ENCODE measurements at places on chromosomes 6 and 20.
A peak's percentile ranks its signal among the peaks of the same experiment; 100 is the strongest.

GRCh38 chr6:131740161-131740560 is 29.3 kb upstream of the CTAGE9 start:
- no peak for DNase-seq

DNA sequence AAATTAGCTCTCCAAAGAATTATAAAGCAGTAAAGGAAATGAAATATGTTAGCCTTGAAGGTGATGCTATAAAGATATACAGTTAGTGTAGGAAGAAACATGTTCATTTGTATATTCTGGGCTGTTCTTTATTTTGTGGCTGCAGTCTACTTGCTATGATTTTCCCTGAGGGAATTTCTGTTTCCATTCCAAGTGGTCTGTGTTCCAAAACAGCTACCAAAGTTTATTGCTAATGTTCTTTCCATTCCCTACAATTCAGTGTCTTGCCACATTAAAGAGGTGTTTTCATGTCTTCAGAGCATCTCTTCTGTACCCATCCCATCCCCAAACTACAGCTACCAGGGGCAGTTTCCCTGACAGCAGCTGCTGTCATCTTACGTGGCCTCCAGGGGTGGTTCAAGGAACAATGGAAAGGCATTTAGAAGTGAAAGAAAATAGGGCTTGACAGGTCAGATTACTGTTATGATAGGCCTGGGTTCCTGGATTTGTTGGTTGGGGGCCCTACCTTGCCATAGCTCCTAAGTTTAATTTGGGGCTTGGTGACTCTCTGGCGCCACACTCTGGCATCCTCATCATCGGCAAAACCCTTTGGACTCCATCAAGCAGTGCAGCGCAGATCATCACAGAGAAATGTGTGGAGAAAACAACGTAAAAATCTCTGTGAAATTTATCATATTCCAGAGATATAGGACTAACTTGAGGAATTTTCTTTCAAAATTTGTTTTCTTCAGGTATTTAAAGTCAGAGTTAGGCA is 33.8 kb upstream of the AIG1 start:
- DNase-seq, result no peak

GRCh38 chr6:108118810-108119768 is 44.5 kb upstream of the OSTM1 start:
- no peak for DNase-seq

- no peak for DNase-seq
Observed at GRCh38 chr6:158290659-158291058, 21.6 kb upstream of the TULP4 start.

- no peak for DNase-seq
Observed at GRCh38 chr6:128333581-128334223, 186.7 kb downstream of the PTPRK start.

GRCh38 chr6:16683641-16684194 is 77.5 kb downstream of the ATXN1 start:
- no peak for DNase-seq

- DNase-seq, result no peak
Observed at GRCh38 chr20:7333841-7334240, 566.4 kb downstream of the BMP2 start.

DNA sequence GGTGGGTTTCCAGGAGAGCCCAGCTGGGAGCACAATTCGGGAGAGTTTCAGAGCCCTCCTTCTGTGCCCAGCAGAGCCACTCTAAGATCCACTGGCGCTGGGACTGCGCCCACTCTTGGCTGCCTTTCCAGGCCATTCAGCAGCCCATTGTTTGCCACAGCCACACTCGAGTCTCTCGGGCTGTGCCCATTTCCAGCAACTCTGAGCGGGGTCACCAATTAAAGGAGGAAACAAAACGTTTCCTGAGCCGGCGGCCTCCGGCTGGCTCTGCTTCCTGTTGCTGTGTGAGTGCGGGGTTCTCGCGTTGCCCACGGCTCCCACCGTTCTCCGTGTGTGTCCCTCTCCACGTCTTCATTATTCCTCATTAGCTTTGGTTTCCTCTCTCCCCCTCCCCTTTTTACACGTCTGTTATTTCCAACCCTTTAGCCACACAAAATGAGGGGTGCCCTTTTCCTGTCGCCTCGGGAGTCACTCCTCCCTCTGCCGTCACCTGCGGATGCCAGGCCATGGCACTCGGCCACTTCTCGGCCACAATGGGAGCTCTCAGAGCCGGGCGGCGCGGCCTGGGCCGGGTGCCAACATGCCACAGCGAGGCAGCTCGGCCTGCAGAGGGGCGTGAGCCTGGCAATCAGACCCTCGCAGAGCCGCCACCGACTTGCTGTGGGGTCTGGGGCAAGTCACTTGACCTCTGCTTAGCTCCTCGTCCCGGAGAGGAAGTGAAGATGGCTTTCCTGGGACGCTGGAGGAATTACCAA is 94.3 kb upstream of the NKX2-2 start:
- no peak for DNase-seq

DNA sequence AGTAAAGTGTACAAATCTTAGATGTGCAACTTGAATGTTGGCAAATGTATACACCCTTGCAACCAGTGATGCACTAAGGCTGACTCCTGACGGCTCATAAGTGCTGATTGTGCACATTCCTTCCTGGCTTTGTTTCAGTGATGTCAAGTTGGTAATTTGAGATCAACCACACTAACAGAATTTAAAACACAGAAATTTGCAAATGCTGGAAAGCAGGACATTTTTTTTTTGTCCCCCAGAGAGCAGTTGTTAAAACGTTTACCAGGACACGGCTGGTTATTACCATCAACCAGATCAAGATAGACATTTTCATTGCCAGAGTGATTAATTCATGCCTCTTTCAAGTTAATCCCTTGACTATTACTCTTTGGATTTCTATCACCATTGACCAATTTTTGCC is 735.6 kb downstream of the RFPL4B start:
- no peak for DNase-seq

DNA sequence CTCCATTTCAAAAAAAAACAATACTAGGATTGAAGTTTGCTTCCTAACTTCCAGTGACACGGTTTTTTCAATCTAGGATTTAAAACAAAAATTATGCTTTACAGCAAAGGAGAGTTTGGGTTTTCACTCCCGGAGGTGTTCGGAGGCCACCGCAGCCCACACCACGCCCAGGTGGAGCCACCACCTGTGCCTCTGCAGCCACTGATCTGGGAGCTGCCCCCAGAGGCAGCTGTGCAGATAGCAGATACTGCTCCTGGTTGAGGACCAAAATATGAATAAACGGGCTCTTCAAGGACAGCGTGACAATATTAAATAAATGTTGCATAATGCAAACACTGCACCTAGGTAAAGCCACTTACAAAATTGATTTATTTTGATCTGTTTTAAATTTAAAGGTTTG is 30.2 kb downstream of the DLL1 start:
- DNase-seq, result no peak

DNA sequence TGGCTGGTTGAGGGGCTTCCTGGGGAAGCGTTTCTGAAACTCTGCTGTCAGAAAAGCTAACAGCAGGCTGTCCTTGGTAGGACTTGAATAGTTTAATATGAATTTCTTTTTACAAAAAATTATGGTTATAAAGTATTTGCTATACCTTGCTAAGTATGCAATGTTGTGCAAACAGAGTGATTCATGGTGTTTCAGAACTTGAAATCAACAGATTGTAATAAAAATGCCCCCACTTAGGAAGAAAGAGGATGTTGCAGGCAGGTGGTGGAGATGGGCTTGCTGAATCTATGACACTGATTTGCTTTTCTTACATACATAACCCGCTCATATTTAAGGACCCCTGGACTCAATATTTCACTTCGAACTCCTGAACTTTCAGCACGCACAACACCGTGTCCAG is 211.6 kb downstream of the THBS2 start:
- DNase-seq, result no peak

DNA sequence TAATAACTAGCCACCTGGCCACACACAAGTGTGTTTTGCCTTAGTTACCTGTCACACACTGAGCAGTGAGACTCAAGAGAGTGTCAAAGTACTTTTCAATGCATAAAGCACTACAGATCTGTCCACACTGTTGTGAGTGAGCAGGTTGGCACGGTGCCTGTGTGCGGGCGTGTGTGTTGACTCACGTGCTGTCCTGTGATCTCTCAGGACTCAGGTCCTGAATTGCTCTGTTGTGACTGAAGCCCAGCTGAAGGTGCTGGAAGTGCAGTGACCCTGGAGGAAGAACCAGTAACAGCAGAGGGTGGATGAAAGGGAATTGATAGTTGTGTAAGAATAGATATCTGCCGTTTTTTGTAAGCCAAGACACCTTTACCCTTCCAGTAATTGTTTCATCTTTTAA is 18.3 kb downstream of the SLC16A10 start:
- DNase-seq, result no peak

DNA sequence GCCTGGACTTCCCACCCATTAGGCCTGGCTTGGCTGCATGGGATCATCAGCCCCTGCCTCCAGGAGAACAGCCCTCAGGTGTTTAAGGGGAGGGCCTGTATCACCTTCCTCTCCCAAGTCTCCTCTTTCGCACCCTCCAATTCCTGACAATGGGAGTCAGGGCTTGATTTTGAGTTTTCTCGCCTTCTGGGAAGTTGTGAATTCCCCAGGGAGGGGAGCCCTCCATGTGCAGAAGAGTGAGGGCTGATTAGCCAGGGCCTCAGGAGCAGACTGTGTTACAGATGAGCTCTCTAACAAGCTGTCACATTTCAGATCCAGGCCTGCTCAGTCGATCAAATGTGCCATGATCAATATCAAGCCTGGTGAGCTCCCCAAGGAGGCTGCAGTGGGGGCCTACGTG is 42.4 kb downstream of the CNBD2 start:
- DNase-seq, result no peak

DNA sequence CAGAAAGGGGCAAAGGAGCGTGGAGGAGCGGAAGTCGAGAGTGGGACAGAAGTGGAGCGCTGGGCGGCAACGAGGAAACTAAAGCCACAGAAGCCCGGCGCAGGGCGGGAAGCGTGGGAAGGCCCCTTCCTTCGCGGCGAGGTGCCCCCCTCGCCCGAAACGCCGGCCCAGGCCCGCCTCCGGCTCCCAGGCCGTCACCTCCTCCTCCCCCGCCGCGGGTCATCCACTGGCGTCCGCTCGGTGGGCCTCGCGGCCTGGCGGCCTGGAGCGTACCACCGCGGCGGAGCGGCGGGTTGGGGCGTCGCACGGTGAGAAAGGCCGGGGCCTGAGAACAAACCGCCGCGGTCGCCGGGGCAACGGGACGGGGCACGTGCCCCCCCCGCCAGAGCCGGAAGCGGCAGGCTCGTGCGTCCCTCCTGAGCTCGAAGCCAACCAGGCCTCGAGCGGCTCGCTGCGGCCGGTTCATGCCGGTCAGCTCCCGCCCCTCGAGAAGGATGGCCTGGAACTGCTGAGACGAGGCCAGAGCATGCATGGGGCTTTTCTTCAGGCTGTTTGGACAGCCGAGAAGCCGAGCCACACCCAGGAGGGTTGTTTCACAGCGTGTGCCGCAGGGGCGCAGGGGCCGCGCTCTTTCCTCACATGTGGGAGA is at the start of gene TCP11:
Gene TCP11 (minus strand): TSS at position 333 of the 649 bp plus-strand sequence. CDS start 469 bp downstream, outside the sequence.
- no peak for DNase-seq

GRCh38 chr20:46282669-46283068 is 25.6 kb downstream of the CDH22 start:
- DNase-seq, result no peak

- peak; percentile 79 for DNase-seq
Observed at GRCh38 chr6:4732691-4733315, 43.4 kb upstream of the CDYL start.

- DNase-seq, result no peak
Observed at GRCh38 chr6:3322366-3322890, 63.7 kb downstream of the PSMG4 start.

DNA sequence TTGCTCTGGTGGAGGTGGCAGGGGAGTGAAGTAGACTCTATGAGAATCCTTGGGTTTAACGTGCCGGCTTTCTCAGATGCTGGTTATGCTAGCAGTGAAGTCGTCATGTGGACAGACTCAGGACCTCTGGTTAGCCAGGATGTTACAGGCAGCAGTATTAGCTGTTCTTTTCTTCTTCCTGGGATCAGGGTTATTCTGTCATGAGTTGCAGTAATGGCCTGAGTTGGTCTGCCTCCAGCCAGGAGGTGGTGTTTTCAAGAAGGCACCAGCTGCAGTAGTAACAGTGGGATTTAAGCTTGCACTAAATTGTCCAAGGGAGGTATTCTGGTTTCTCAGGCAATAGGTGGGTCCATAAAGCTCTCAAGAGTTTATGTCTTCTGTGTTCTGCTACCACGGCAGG is 56.7 kb downstream of the HDDC2 start:
- no peak for DNase-seq

DNA sequence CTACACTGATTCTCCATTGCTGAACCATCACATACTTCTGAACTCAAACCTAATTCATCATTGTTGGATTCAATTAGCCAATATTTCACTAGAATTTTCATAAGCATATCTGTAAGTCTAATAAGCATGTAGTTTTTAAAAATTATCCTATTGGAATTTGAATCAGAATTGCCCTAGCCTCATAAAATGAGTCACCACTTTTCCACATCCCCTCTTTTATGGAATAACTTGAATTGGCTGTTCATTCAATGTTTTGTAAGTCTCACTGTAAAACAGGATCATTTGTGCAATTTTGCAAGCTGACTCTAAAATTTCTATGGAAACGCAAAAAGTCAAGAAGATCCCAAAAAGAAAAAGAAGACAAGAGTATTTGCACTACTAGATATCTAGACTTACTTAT is 141.0 kb downstream of the HACE1 start:
- no peak for DNase-seq

- DNase-seq, result no peak
Observed at GRCh38 chr6:129183681-129184301, 300.9 kb downstream of the LAMA2 start.

DNA sequence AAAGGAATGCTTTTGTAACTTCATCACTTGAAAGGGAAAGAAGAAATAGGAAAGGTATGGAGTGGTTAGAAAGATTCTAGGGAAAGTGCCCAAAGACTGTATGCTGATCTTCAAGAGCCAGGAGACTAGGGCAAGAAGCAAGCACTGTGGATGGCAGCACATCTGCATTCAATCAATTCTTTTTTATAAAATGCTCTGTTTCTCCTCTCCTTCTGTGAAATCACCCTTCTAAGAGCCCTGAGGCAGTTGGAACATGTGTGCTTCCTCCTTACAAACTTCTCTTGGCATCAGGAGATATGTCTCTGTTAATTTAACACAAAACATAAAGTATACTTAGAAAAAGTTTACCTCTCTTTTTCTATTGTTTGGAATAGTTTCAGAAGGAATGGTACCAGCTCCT is 1162.2 kb upstream of the GJE1 start:
- no peak for DNase-seq

GRCh38 chr6:112408522-112408921 is 61.4 kb downstream of the RFPL4B start:
- DNase-seq, result no peak

- no peak for DNase-seq
Observed at GRCh38 chr6:130447374-130447773, 81.6 kb downstream of the TMEM200A start.

GRCh38 chr6:165819394-165819793 is 156.4 kb upstream of the PDE10A start:
- DNase-seq, result no peak

Measured in AG04449 (cell line).